ENCODE measurements at places on chromosomes 13 and 19.

DNA sequence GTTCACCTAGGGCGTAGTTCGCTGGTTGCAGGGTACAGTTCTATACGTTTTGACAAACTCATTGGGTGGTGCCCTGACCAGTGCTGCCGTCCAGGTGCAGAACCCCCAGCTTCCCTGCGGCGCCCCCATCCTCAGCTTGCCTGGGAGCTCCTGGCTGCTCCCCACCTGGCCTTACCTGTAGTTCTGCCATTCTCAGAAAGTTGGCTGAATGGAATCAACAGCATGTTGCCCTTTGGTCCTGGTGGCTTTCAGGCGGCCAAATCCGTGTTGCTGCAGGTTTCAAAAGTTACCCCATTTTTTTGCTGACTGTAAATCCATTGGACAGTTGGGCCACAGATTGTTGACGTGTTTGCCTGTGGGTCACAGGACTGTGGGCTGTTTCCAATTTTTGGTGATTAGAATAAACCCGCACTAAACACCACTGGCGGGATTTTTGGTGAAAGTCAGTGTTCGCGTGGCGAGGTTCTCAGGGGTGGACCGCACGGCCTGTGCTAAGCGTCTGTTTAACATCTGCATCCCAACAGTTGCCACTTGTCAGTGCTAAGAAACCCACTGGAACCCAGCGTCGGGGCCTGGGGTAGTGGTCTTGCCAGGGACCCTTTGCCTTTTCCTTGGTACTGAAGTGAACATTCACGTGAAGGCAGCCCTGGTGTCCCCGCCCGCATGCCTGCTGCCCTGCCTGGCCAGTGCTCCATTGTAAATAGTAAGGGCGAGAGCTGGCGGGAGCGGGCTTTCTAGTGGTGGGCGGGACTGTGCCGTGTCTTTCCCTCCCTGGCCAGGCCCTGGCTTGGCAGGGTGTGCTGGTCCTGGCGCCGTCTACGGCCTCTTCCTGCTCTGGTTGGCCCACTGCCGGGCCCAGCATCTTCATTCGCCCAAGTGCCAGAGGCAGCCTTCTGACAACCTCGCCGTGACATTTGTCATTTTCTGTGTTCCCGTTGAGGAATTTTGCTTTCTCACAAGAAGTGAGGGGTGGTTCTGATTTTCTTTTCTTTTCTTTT lies 3.3 kb downstream of the DOT1L start:
- no peak for DNase-seq

DNA sequence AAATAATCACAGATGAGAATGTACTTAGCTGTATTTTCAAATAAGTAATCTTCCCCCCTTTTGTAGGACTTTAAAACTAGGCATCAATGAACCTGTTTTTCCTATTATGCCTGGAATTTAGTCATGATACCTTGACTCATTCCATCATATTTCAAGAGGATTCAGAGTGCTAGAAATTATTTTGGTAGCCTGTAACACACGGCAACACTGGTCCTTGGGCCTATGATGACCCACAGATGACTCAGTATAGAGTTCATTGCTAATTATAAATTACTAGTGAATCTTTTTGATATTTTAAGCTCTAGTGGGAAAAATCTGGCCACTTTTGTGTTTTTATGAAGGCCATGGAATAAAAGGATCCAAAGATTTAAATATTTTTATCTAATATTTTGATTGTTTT lies 26.0 kb upstream of the GARRE1 start:
- DNase-seq, result no peak

DNA sequence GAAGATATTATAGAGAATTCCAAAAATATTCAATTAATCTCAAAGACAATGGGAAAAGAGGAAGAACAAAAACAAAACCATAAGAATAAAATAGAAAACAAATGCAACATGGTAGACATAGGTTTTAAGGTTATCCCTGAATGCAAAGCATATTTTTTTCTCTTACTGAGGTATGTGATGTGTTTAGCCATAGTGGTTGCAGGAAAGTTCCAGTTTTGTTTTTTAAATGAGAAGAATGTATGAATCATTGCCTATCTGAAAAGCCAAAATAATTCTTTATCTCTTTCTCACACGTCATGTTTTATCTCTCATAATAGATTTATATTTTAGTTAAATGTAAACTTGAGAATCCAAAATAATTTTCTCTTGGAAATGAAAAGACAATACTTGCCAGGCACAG lies 2591.7 kb upstream of the PCDH20 start:
- no peak for DNase-seq

- DNase-seq, result no peak
Measured at GRCh38 chr13:67084066-67084465, 146.1 kb downstream of the PCDH9 start.

DNA sequence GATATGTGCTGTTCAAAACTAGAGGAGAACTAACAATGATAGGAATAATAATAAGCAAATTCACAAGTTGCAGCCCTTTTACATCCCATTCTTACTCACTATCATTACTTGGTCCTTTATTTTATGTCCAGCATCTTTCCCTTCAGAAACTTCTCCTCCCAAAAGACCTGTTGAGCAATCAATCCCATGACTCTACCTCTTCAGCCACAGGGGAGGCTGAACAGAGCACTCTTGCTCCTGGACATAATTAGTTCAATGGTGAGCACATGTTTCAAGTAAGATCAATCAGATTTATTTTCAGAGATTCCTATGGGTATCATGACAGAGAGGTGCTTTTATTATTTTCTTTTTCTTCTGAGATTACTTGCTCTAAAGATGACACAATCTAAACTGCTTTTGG lies 260.0 kb downstream of the COG6 start:
- no peak for DNase-seq

DNA sequence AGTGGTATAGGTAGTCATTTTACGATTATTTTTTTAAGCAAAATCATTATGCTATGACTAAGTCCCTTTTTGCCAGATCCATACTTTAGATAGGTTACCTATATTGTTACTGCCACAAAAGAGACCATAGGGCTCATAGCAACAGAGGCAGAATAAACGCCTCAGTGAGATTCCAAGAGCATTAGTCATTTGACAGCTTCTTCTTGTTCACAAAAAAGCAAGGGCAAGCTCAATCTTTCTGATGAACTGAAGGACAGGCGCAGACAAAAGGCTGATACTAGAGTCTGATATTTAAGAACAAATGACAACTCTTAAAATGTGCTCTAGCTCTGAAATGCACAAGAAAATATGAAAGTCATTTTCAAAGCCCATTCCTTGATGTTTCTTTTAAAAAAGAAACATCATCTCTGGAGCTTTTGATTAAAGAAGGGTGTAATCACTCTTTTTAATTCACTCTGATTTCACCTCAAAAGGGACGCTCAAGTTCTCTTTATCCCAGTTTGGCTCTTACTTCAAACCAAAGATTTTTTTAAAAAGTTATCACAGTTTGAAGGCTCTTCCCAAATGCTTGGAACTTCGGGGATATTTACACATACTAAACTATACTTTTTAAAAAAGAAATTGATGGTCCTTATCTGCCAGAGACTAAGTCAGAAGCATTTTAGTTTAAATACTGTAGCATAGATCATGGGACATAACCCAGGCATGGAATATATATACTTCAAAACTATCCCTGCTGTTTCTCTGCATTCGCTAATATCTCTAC lies 187.2 kb downstream of the EFNB2 start:
- DNase-seq, result no peak

DNA sequence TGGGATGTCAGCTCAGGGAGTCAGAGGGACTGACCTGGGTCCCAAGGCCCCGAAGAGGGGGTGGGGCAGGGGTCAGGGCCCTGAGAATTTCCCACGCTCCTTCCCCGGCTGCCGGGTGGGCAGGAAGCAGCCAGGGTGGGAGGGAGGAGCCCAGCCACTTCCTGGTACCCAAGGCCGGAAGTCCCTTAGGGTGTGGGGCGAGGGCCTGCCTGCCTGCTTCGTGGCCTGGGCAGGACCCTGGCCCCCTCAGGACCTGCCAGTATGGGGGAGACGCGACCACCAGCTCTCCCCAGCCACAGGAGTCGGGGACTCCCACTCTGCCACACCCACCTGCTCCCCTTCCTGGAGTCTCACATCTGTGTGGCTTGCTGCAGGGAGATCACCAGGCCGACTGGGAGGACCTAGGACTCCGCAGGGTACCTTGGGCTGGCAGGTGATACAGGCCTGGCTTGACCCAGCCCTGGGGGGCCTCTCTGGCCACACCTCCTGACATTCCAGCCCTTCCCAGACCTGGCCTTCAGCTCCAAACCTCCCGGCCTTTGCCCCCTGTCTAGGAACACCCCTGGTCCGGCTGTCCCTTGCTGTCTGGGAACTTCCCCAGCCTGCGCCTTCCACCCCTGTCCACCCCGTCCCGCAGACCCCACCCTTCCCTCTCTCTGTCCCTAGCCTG lies 9.8 kb upstream of the CIRBP start:
- peak; percentile 69 for DNase-seq

DNA sequence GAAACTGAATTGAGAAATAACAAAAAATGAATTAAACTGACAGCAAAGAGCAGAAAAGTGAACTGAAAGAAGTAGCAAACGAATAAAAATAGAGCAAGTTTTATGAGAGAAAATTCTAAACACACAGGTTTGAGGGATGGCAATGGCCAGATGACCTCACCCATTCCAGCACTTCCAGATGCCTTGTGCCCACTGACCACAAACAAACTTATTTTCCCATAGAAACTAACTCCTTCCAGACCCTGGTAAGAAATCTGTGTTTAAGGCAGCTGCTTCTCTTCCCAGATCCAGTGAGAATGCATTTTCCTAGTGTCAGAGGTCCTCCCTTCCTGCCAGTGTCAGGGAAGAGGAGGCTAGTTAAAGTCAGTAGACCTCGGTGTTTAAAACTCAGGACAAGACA lies 51.7 kb downstream of the RXFP2 start:
- DNase-seq, result no peak

- no peak for DNase-seq
Measured at GRCh38 chr13:21759463-21759862, 88.6 kb downstream of the FGF9 start.

DNA sequence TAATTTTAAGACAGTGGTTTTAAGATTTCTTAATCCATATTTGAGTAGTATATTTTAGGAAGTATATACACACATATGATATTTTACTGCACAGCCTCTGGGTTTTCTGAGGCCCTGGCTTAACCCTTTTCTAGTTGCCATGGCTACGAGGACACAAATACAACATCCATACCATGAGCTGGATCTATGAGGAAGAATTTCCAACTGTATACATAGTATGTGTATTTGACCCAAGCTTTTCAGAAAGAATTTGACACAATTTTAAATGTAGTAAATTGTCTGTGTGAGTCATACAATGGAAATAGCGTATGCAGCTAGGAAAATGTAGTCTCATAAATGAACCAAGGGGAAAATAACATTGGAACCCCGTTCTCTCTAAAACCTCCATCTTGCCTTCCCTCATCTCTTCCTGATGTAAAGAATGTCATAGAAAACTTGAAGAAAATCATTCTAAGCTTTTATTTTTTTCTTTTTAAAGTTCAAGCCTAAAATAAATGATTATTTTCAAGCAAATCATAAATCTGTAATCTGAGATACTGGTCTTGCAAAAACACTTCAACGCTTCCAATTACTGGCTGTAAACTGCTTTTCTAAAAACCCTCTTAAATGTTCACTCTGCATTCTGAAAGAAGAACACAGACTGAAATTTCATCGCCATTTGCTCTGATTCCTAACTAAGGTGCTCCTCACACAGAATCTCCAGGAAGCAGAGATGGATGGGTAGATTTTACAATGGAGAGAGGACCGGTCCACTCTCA lies 172.4 kb downstream of the LACC1 start:
- no peak for DNase-seq

GRCh38 chr19:41401483-41401882 lies 3.9 kb downstream of the BCKDHA start:
- DNase-seq, result no peak

- DNase-seq, result no peak
Measured at GRCh38 chr19:3771906-3772455, at the start of gene RAX2. Gene RAX2 (minus strand): TSS chr19:3772228. CDS start chr19:3771742, 486 bp downstream.

- DNase-seq, result no peak
Measured at GRCh38 chr13:98742961-98743360, 9.5 kb downstream of the SLC15A1 start.

DNA sequence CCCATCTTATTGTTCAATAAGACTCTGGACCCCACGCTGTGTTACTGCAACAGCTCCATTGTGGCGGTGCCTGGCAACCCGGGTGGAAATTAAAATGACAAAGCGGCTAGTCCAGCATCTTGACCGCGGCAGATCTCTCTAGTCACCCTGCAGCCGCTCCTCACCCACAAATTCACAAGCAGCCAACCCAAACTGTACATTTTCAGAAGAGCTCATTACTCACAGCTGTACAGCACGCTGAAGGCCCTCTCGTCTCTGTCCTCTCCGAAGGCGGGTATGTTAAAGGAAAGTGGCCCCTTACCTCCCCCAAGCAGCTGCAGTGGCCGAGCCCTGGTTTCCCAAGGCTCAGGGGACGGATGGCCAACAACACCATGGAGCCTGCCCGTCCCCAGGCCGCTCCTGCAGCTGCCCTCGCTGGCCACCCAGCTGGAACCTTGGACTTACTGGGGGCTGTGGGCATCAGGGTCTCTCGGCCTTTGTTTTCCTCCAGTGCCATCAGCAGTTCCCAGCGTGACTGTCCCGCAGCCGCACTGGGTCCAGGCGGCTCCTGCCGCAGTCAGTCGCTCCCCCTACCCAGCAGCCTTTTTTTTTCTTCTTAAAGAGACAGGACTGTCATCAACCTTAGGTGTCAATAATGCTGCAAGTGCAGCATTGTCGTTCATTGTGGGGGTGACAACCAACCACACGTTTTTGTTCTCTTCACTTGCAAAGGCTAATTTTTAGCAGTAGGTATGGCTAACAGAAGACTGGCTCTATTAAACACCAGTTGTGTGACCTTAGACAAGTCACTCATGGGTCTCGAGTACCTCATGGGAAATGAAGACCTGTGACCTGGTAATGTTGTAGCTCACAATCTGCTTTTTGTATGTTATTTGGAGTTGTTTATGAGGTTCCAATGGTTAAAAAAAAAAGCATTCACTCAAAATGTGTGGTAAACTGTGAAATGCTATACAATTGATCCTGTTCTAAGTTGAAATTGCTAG lies at the start of gene SACS:
SACS (minus strand) TSS at position 532 of the 983 bp plus-strand sequence. CDS start 22,463 bp downstream, outside the sequence.
- no peak for DNase-seq

- no peak for DNase-seq
Measured at GRCh38 chr19:33125929-33126388, 6.0 kb upstream of the WDR88 start.

DNA sequence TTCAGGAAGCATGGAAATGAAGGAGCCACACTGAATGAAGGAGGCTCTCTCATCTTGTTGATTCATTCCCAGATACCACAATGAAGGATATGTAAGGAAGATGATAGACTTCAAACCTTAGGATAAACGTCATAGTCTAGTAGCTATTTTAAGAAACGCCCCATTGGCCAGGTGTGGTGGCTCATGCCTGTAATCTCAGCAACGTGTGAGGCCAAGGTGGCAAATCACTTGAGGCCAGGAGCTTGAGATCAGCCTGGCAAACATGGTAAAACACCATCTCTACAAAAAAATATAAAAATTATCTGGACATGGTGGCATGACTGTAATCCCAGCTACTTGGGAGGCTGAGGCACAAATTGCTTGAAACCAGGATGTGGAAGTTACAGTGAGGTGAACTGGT lies 17.1 kb upstream of the ZNF841 start:
- DNase-seq, result no peak

Measured in stimulated activated CD4-positive, alpha-beta T cell treated with anti-CD3 and anti-CD28 coated beads, TNF-alpha, amount 100 ng/mL, for 24 hours (primary cell).